ENCODE measurements at places on chromosomes 2 and 18.

GRCh38 chr2:178227187-178227586 is 32.9 kb downstream of the OSBPL6 start:
- DNase-seq: no peak

GRCh38 chr2:53826587-53827397 is 33.0 kb downstream of the GPR75 start:
- no peak for DNase-seq

DNA sequence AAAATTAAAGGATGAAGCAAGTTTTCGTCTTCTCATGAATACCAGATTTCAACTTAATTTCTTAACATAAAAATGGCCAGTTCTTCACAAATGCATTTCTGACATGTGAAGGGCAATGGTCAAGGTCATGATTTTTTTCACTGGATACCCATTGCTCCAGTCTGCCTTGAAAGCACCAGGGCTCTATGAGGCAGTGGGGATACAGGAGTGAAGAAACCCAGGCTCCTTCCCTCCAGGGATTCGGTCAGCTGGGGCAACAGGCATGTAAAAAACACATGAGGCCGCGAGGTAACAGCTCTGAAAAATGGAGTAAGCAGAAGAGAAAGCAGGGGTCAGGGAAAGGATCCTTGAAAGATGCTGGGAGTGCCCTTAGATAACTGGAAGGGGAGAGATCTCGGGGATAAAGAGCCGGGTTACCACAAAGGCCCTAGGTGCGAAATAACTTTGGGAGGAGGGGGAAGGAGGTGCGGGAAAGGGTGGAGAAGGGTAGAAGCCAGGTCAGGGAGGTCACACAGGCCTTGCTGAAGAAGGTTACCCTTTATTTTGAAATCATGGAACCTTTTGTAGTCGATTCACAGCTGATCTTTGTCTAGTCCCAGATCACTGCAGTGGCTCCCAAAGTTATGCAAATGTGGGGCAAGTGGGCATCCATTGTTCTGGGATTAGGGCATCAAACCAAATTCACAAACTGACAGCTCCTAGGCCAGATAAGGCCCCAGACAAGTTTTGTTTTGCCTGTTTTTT is 5.2 kb upstream of the SPRED2 start:
- peak; percentile 23 for DNase-seq

GRCh38 chr18:9854801-9855676 is 30.7 kb upstream of the TXNDC2 start:
- no peak for DNase-seq
